Left ventricle myocardium superior (tissue), 1 donor: ENCODE measurements at places on chromosomes 4 and X. TPM values are rescaled to one million over a fixed set of nuclear protein-coding genes. Genes with fewer than 3 reads are reported as not detected.

The MUC7 gene
- total RNA-seq, result not detected

The MAGEA6 gene
- total RNA-seq, result not detected

The NDNF gene
- total RNA-seq, result 9.0 TPM

The ODAPH gene
- not detected for total RNA-seq

The AMER1 gene
- 4.4 TPM for total RNA-seq

The AKAP4 gene
- total RNA-seq, result not detected

The CXorf58 gene
- total RNA-seq, result not detected

The ITM2A gene
- 68.4 TPM for total RNA-seq

The PAK3 gene
- 0.64 TPM for total RNA-seq

The UGT2B7 gene
- total RNA-seq, result not detected

The CCNI gene
- 294 TPM for total RNA-seq

- no peak for DNase-seq
Observed at GRCh38 chrX:68487254-68487653, 11.6 kb upstream of the YIPF6 start.

- peak; percentile 88 for DNase-seq
Observed at GRCh38 chr4:118888666-118889311, at the start of gene SYNPO2. Gene SYNPO2 (plus strand): TSS chr4:118888854. CDS start chr4:118889037, 183 bp downstream.

- no peak for DNase-seq
Observed at GRCh38 chrX:9522378-9523155, 57.7 kb downstream of the TBL1X start.

GRCh38 chr4:40682290-40683101 lies 52.8 kb upstream of the RBM47 start:
- DNase-seq, result no peak

GRCh38 chr4:82691431-82691830 lies 107.2 kb downstream of the SCD5 start:
- no peak for DNase-seq

- DNase-seq, result peak; percentile 35
Observed at GRCh38 chrX:69024161-69024736, 141.0 kb downstream of the PJA1 start.

GRCh38 chrX:49041744-49042580 lies 1.2 kb downstream of the TFE3 start:
- DNase-seq, result no peak

GRCh38 chr4:164012396-164013027 lies 518.0 kb downstream of the TMA16 start:
- no peak for DNase-seq

DNA sequence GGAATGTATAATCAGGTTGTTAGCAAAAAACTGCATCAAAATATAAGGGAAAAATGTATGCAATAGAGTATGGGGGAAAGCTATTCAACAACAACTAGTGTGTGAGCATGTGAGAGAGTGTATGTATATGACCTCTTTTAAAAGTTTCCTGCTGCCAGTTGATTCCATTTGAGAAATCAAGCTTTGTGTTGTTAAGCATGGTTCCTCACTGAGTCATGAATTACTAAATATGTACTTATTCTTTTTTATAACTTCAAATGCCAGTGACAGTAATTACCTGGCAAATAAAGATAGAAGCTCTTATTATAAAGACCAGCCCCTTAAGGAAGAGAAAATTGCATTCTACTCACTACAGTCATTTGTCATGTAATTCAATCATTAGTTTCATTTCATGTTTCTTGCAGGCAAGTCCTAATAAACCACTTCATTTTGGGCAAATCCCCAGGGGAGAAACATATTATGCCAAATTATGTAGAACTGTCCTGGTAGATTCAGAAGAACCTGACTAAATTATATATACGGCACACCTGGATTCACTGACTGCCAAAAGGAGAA lies 19.2 kb downstream of the RASGEF1B start:
- no peak for DNase-seq

GRCh38 chr4:106019771-106020170 lies 124.5 kb downstream of the NPNT start:
- no peak for DNase-seq

GRCh38 chr4:89712141-89712540 lies 124.8 kb downstream of the SNCA start:
- DNase-seq, result no peak

DNA sequence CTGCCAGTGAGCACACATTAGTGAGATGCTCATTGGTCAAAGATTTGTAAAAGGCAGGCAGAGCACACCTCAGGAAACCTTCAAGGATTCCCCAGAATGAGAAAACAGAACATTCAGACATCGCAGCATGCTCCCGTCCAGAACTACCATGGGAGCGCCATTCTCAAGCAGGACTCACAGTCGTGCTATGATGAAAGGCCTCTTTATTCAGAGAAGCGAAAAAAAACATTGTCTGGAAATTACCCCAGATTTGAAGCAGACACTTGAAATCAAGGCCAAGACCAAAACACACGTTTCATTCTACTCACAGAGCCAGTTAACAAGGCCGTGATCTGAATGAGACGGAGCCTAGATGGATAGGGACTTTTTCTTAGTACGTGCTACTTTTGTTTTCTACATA lies 961.8 kb upstream of the TENM3 start:
- DNase-seq, result no peak

DNA sequence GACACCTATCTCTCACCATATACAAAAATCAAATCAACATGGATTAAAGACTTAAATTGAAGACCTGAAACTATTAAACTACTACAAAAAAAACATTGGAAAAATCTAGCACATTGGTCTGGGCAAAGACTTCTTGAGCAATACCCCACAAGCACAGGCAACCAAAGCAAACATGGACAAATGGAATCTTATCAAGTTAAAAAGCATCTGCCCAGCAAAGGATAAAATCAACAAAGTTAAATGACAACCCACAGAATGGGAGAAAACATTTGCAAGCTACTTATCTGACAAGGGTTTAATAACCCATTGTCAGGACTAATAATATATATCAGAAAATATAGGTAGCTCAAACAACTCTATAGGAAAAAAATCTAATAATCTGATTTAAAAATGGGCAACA lies 415.6 kb downstream of the KLHL13 start:
- no peak for DNase-seq

DNA sequence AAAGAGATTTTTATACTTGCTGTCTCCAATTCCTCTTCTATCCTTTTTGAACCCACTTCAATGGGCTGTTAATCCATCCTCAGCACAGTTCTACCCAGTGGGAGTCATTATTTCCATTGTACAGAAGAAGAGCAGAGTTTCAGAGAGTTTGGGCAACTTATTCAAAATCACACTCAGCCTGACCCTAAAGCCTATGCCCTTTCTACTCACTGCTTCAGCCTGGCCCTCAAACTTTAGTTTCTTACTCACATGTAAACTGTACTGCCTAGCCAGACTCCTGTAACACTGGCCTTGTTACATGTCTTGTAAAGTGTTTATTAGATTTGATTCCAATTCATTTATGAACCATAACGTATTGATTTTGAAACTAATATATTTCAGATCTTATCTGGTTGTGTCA lies 25.1 kb upstream of the USO1 start:
- no peak for DNase-seq

DNA sequence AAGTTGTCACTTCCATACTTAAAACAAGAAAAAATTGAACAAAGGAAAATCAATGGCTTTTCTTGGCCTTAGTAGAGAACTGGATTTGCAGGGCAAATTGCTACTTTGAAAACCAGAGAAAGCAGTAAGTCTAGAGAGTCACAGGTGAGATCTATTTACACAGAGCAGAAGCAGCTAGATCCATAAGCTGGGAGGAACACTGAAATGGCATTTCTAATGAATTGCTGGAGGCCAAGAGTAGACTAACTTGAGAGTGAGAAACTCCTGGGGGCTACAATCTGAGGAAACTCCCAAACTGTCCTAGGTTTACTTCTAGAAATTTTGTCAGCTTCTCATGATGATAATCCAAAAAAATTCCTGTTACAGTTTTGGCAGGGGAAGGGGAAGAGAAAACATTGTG lies 133.3 kb downstream of the SPCS3 start:
- no peak for DNase-seq

DNA sequence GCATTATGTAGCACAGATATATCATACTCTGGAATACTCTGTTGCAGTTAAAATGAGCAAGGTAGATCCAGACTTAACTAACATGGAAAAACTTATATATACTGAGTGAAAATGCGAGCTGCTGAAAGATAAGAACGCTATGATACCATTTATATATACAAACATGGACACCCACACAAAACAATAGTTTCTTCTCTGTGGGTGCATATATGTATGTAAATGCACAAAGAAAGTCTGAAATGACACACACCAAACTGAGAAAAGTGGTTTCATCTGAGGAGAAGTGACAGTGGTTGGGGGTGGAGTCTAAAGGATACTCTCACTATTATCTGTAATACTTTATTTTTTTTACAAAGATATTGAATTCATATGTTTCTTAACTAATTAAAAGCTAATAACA lies 12.2 kb upstream of the FGF2 start:
- DNase-seq, result no peak

DNA sequence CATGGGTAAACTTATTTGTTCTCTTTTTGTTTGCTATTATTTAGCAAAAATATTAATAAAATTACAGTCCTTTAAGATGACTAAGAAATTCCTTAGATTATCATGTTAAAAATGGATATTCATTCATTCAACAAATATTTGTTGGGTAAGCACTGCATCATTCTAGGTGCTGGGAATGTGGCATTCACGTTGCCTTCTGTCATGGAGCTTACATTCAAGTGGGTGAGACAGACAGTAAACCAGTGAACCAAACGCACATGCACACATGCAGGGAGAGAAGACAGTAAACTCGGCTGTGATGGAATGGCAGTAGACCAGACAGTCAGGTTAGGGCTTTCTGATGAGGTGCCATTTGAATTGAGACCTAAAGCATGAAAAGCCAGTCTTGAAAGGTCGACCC lies 91.8 kb downstream of the STOX2 start:
- DNase-seq, result no peak

DNA sequence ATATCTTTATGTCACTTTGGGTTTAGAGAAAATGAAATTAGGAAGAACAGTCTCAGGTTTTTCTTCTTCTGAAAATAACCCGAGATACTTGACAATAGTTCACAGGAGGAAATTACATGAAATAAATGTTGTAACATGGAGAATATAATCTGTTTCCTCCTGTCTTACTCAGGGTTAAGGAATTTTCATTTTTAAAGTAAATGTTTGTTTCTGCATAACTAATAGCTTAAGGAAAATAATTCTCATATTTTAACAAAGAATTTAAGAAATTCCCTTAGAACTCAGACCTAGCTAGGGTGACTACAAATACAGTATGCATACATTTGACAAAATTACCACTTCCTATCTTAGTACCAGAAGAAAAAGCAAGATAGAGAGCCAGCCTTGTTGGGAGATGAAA lies 17.2 kb upstream of the SPRY1 start:
- no peak for DNase-seq

- no peak for DNase-seq
Observed at GRCh38 chr4:108611365-108611764, 9.0 kb upstream of the RPL34 start.

DNA sequence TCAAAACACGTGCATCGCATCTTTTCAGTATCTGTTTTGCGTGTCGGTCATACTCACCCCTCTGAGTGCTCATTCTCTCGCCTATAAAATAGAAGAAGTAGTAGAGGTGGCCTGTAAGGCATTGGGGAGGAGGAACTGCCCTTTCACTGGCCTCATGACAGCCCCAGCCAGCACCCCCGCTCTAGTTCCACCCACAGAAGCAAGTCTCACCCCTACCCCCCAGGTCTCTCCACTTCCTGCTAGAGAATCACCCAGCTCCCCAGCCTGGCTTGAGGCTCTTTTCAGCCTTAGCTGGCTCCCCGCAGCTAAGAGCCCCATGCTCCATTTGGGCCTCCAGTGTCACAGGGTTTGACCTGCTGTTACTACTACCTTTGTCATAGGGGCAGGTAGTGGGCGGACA lies 11.8 kb downstream of the HDAC6 start:
- DNase-seq, result no peak

- DNase-seq, result no peak
Observed at GRCh38 chr4:102180046-102180445, 165.2 kb downstream of the SLC39A8 start.

DNA sequence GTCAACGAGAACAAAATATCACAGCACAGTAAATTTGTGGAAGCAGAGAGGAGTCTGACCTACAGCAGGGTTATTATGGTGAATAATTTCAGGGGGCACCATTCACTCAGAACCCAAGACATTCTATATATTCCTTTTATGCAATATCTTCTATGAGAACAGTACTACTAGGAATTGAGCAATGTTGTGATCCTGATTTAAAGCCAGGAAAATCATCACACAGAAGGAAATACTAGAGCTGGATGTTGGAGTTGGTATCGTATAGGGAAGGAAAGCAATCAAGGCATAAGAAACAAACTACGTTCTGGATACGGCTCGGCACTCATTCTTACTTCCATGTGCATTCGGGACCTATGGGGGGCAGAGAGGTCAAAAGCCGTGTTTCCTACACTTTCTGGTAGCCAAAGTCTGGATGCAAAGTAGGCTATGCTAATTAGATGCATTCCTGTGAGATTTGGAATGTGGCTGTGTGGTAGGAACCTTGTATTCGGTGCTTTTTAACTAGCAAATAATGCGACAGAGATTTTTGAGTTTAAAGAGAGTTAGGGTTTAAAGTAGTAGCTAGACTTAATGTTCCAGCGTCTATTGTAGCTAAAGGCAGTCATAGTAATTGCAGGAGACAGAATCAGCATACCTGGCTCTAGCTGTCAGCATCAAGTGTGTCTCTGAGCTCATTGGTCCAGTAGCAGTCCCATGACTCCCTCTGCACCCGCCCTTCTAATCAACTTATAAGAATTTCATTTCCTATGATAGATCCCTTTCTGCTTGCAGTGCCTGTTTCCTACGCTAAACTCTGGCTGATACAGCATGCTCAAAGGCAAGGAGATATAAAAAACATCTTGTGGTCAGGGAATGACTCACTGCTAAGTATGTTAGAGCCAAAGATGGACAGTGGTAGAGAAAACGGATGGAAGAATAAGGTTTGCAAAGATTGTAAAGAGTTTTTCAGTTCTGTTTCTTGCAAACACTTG lies 43.3 kb upstream of the PDGFC start:
- DNase-seq, result no peak

- DNase-seq, result peak; percentile 31
Observed at GRCh38 chr4:113300471-113300928, 251.0 kb downstream of the ANK2 start.

DNA sequence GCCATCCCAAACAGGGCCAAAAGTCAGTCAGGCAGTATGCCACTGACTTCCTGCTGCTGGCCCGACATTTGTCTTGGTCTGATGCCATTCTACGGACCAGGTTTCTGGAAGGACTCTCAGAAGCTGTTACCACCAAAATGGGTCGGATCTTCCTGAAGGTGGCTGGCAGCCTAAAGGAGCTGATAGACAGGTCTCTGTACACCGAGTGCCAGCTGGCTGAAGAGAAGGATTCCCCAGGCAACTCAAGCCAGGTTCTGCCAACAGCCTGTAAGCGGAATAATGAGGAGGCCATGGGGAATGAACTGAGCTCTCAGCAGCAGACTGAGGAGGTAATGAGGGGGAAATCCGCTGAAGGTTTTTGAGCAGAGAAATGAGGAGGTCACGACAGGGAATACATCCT lies 95.7 kb downstream of the RTL9 start:
- DNase-seq, result no peak

DNA sequence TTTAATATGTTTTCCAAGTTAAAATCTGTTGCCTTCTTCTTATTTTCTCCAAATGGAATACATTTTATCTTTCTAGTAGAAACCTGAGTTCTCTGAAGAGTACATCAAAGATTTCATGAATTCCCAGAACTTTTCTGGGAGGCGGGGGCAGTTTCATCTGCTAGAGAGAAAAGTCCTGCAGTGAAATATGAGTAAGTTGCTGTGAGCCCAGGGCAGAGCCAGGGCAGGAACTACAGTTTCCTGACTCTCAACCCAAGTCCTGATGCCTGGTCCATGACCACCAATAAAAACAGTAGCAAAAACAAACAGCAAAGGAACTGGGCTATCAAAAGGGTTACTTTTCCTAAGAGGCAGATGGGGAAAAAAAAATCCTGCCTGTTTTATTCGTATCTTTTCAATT lies 239.4 kb upstream of the CTSO start:
- no peak for DNase-seq
